Lower leg skin (tissue), 4 donors: ENCODE measurements at places on chromosomes 7 and 10.

GRCh38 chr7:151451626-151452571 lies 12.0 kb upstream of the CRYGN start:
- peak; percentile 68 for DNase-seq

DNA sequence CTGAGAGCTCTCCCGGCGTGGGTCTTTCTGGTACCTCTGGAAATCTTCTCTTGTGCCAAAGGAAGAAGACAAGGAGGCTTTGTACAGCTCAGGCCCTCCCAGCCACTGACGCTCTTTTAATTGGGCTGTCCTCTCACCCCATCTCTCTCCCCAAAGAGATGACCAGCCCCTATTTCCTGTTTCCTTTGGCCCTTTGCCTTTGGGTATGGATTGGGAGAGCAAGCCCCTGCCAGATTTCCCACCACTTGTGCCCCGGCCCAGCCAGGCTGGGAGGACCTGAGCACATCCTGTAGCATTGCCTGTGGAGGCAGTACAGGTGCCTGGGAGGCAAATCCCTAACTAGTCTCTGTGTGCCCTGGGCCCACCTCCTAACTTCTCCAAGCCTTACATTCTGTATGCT lies 5.7 kb upstream of the PLAC9 start:
- no peak for DNase-seq

DNA sequence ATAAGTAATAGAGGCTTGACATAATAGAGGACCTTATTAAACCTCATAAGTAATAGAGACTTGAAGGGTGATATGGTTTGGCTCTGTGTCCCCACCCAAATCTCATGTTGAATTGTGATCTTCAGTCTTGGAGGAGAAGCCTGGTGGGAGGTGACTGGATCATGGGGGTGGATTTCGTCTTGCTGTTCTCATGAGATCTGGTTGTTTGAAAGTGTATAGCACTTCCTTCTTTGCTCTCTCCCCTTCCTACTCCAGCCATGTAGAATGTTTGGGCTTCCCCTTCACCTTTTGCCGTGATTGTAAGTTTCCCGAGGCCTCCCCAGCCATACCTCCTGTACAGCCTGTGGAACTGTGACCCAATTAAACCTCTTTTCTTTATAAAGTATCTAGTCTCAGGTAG lies 8.6 kb downstream of the KIFBP start:
- no peak for DNase-seq

DNA sequence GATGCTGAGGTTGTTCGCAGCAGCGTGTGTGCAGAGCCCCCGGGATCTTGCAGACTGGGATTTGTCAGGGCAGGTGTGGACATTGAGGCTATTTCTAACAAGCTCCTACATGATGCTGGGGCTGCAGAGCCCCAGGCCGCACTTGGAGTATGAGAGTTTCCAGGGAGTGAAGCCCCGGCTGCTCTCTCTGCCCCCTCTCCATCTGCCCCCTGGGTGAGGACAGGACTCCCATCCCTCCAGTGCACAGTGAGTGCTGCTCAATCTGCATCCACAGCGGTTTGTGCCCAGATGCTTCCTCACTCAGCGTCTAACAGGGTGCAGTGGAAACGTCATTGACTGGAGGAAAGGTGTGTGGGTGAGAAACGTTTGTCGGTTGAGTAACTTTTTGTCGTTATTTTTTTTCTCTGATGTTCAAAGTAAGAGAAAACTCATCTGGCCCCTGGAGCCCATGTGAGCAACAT lies 25.3 kb downstream of the IL2RA start:
- DNase-seq = peak; percentile 77

DNA sequence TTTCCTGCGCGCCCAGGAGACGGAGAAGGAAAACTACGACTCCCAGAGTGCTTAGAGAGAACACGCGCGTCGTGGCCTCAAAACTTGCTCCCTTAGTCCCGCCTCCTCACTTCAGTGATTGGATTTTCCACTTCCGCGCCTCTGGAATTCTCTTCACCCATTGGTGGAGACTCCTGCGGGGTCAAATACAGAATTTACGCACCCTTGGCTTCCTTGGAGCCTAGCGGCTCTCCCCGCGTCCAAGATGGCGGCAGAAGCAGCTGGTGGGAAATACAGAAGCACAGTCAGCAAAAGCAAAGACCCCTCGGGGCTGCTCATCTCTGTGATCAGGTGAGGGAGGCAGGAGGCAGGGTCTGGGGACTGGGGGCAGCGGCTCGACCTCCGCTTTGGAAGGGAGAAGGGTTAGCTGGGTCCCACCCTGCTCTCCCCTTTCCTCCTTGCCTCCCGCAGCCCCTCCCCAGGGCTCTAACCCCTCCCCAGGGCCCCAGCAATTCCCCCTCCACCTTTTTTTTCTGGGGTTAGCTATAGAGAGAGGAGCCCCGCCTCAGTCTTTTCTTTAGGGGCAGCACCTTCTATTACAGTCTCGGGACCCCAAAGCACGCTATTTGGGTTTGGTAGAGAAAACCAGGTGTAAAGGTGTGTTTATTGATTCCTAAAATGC lies at the start of gene EXOC4:
Gene EXOC4, plus strand, starts transcription at position 221 of the 661 bp plus-strand sequence.
- DNase-seq = peak; percentile 96

DNA sequence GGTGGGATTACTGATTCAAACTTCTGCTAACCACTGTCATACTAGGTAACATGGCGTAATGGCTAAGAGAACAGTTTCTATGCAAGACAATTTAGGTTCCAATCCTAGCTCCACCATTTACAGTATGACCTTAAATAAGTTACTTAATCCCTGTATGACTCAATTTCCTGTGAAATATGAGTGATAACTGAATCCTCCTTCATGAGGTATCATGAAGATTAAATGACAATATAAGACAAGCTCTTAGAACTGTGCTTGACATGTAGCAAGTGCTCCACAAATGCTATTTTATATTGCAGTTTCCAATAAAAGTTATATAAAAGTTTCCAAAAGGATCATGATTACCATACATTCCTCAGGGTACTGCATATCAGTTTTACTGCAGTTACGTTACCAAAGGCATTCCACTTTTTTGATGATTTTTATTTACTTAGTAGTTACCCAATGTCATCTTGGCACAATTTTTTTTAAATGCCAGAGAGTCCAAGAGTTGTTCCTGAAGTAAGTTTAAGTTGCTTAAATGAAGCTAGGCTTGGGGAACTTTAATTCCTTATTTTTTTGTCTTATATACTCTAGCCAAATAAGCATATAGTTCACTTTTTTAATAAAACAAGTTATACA lies 7.1 kb downstream of the DOCK4 start:
- no peak for DNase-seq
